Stimulated activated CD4-positive, alpha-beta T cell treated with anti-CD3 and anti-CD28 coated beads, Interleukin-1b, Interleukin-23, amount 100 ng/mL, for 1 hour (primary cell): ENCODE measurements at places on chromosomes 5 and 9.

- DNase-seq = no peak
Measured at GRCh38 chr5:115735108-115735998, 81.1 kb downstream of the CDO1 start.

DNA sequence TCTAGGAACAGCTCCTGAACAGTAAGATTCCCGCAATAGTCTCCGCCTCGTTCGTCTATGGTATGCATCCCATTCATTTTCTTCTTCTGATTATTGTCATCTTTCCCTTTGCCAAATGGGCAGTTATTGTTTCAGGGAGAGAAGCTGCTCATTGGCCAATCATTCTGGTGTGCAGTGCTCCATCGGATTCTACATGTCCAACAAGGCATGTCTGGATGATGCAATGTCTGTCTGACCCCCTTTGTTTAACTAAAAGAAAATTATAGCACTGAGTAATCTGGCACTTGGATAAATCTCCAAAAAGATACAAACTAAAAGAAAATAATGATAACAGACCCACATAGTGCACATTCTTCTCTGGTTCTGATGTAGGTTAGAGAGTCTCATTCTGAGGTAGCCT, 515.6 kb upstream of the DMAC1 start:
- no peak for DNase-seq

DNA sequence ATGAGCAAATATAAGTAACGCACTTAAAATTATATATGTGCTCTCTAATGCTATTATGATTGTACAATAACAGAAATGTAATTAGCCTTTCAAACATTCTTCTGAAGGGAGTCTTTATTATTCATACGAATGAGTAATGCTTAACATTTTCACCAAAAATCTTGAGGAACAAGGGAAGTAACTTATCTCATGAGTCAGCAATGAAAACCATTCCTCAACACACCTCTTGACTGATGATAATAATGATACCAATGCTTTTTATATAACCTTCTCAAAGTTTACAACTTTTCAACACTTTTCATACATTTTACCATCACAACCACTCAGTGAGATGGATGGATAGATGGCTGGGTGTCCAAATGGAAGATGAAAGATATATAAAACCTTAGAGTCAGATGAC, 369.3 kb downstream of the BNC2 start:
- no peak for DNase-seq

- DNase-seq = no peak
Measured at GRCh38 chr5:174325961-174326360, 280.5 kb downstream of the NSG2 start.

DNA sequence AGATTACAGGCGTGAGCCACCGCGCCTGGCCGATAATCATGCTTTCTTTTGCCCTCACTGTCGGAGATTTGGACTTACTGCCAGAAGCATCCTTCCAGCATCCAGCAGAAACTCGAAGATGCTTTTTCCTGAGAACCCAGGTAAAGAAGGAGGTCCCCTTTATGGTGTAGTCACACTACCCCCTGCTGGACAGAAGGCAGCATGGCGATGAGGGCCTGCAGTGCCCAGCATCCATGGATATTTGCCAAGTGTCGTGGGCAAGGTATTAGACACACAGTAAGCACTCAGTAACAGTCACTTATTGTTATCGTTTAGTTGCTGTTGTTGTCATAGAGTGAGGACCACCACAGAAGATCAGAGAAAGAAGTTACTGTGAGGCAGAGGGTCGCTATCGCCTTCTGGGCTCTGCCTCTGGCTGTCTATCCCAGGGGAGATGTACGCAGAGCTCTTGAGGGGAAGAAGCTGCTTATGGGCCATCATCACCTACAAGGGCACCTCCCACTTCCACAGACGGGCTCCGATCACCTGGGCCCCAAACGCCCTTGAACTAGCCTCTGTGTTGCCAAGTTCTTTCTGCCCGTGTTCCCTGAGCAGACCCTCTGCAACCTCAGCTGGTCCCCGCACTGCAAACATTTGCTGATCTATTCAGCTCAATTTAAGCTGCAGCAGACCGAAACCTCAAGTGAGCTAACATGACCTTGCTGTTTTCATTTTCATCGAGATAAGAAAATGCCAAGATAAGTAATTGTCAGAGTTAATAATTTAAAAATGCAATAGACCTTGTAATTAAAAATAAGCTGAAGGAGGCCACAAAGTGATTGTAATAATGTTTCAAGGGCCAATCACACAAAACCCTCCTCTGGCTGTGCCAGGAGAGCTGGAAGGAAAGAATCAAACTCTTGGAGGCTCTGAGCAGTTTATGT, 23.9 kb downstream of the C5orf15 start:
- no peak for DNase-seq

DNA sequence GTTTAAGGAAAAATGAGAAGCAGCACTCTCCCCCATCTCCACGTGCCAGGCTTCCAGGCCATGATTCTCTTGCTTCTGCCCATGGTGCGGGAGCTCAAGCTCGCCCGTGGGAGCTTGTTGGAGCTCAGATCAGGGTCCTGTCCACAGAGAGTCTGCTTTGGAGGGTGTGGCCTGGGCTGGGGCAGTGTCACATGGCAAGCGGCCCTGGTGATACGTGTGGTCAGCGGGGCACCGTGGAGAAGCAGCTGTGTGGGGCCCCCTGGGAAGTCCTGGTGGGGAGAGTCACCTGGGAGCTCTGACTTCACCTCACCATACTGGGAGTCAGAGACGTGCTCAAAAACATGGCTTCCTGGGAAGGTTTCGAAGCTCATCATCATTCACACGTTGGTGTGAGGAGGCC, 275.3 kb downstream of the GADD45G start:
- no peak for DNase-seq

- DNase-seq = no peak
Measured at GRCh38 chr5:143879646-143880045, 67.7 kb downstream of the HMHB1 start.

- no peak for DNase-seq
Measured at GRCh38 chr9:123787416-123787815, 142.5 kb downstream of the DENND1A start.
